ENCODE measurements at places on chromosomes 5 and 9.

DNA sequence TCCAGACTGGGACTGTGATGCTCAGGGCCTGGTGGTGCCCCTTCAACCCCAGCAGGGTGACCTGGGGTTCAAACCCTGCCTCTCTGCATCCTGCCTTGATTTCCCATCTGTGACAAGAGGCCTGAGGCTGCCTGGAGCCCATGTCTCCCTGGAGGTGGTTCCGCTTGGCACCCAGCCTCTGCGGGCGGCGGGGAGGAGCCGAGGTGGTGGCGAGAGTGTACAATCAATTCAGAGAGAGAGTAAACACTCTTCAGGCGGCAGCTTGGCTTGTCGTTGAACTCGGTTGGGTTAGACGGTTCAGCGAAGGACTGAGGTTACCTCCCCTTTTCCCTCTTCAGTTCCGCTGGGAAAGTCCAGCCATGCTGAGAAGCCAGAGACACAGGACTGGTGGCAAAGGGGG lies 39.3 kb downstream of the NTNG2 start:
- no peak for DNase-seq

GRCh38 chr5:116486588-116486987 lies 88.0 kb downstream of the SEMA6A start:
- no peak for DNase-seq

- DNase-seq = no peak
Observed at GRCh38 chr5:66138637-66139317, 5.3 kb upstream of the SREK1 start.

DNA sequence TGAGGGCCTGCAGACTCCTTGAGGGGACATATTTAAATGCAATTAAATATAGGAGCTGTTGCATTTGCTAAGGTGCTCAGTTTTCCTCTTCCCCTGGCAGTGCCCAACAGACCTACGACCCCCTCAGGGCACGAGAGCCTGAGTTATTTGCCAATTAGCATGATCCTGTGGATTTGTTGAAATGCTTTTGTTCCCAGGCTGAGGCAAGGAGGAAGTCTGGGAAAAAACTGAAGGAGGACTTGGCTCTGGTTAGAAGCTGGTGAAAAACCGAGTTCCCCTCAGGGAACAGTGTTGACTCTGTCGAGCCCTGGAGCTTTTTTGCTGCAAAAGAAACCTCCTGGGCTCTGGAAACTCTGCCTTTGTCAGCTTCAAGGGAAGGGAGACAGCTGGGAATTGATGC lies 103.6 kb upstream of the SHB start:
- no peak for DNase-seq

GRCh38 chr5:60551829-60552228 lies 148.1 kb downstream of the DEPDC1B start:
- no peak for DNase-seq

GRCh38 chr5:135467051-135467625 lies 15.0 kb upstream of the TIFAB start:
- no peak for DNase-seq

DNA sequence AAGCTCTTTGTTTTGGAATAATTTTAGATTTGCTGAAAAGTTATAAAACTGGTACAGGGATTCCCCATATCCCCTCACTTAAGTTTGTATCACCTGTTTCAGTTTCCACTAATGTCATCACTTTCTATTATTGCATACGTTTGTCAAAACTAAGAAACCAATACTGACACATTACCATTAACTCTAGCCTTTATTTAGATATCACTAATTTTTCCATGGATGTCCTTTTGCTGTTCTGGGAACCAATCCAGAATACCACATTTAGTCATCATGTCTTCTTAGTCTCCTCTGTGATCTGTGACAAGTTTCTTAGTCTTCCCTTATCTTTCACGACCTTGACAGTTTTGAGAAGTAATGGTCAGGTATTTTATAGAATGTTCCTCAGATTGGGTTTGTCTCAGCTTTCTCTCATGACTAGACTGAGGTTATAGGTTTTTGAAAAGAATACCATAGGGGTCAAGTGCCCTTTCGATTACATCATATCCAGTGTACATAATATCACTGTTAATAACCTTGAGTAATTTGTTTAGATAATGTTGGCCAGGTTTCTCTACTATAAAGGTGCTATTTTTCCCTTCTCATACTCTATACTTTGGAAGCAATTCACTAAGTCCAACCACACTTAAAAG lies 51.9 kb upstream of the NMUR2 start:
- no peak for DNase-seq

GRCh38 chr9:92664394-92665152 lies 5.4 kb downstream of the IPPK start:
- DNase-seq = no peak

GRCh38 chr5:38104497-38105230 lies 153.7 kb upstream of the EGFLAM start:
- no peak for DNase-seq

GRCh38 chr9:6355728-6356127 lies 27.6 kb downstream of the TPD52L3 start:
- no peak for DNase-seq

DNA sequence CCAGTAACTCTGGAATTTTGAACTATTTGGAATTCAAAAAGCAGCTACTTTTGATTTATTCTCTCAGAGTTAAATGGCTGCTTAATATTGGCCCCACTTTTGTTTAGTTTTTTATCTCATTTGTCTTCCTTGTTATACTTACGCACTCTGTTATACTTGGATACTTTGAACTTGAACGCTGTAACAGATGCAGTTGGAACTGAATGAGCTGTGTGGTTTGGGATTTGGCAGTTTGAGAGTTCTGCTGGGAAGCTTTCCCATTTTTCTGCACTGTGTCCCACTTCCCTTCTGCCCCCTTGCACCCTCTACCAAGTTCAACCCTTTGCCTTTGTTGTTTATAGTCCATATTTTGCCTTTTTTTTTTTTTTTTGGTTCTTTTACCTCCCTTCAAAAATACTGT lies 3.8 kb downstream of the RHOBTB3 start:
- no peak for DNase-seq

DNA sequence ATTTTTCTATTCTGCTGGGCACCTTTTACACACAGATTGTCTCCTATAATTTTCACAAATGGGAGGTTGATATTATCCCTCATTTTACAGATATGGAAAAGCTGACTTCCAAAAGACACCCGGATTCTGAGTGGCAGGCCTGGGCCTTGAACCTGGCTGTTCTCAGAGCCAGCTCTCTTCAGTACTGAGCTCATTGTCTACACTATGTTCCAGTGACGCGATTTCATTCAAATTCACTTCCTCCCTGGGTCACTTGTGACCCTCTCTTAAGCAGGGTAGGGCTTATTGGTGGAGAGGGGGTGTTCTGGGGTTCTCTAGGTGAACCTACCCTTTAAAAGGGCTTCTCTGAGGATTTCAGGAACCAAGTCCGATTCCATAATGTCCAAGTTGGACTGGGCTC lies 70.2 kb downstream of the ANKRD33B start:
- no peak for DNase-seq

GRCh38 chr9:89508951-89509615 lies 11.2 kb upstream of the SEMA4D start:
- DNase-seq = no peak

DNA sequence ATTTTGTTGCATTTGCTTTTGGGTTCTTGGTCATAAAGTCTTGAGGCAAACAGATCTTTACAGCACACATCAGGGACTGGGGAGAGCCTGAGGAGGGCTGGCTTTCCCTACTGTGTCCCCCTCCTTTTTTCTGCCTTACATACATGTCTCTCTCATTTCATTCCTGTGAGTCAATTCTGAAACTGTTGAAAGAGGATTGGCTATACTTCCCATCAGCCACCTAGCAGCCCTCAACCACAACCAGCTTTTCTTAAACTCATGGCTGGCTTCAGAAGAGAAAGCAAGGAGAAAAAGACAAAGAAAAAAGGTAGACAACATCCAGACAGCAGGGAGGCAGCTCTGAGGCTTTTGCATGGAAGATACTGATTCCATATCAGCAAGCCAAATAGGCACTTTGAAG lies 374.8 kb upstream of the KIF2A start:
- no peak for DNase-seq

GRCh38 chr9:16331527-16331926 lies 538.9 kb downstream of the BNC2 start:
- no peak for DNase-seq

GRCh38 chr5:172325452-172325851 lies 41.9 kb upstream of the UBTD2 start:
- DNase-seq = no peak

All from NCI-H1048 (cell line).